ENCODE measurements at places on chromosomes 6 and 20.

DNA sequence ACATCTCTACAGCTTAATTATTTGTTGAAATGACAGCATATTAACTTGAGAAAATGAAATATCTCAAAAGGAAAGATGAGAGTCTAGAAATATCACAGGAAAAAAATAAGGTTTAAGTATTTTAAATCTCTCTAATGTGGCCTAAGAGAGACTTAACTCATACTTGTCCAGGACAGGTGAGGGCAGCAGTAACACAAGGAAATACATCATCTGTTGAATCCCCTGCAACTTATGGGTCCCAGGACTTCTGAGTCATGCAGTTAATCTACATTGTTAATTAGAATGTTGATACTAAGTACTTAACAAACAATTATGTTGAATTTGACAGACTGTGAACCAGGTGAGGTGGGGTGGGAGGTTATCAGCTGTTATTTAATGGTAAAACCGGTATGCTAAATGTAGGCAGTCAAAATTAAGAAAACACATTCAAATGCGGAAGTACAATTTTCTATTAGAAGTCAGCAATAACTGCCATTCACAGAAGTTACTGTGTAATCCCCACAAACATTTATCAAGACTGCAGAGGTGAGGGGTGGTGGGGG lies 87.9 kb downstream of the CEP57L1 start:
- DNase-seq: no peak

GRCh38 chr6:111604259-111605099 lies 1.2 kb downstream of the TRAF3IP2 start:
- no peak for DNase-seq

DNA sequence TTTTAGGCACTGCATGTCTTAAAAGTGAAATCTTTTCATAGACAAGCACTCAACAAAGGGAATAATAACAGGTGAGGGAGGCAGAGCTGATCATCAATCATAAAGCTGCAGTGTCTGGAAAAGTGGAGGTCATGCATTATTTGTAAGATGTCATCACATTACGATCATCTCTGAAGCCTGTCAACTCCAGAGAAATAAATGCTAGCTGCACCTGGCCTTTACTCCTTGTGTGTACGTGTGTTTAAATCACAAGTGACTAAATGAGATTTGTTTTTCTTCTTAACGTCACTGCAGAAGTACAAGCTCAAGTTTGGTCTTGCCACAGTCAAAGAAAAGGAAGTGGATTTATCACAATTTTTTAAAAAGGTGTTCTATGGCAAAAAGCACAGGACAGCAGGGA lies 275.5 kb upstream of the SGK1 start:
- no peak for DNase-seq

- DNase-seq: no peak
These were observed 84.7 kb upstream of the GJE1 start for GRCh38 chr6:142047934-142048592.

- DNase-seq: no peak
These were observed 88.6 kb downstream of the PPP1R14C start for GRCh38 chr6:150231525-150231850.

DNA sequence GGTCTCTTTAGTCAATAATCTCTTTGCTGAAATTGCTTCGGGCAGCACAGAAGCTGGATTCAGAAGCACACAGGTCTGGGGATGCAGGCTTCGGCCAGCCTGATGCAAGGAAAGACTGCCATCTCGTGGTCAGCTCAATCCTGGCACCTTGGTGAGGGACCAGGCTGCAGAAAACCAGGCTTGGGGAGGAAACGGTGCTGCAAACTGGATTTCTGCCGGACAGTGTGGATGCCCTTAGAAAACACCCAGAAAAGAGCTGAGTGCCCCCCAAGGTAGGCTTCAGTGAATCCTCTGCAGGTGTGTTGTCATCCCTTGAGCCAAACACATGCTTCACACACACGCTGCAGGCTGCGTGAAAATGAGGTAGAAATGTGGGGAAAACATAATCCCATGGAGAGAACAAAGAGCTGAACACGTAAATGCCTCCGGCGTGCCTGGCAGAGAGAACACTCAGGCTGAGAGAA lies 89.8 kb upstream of the PAX1 start:
- DNase-seq: peak; percentile 29

DNA sequence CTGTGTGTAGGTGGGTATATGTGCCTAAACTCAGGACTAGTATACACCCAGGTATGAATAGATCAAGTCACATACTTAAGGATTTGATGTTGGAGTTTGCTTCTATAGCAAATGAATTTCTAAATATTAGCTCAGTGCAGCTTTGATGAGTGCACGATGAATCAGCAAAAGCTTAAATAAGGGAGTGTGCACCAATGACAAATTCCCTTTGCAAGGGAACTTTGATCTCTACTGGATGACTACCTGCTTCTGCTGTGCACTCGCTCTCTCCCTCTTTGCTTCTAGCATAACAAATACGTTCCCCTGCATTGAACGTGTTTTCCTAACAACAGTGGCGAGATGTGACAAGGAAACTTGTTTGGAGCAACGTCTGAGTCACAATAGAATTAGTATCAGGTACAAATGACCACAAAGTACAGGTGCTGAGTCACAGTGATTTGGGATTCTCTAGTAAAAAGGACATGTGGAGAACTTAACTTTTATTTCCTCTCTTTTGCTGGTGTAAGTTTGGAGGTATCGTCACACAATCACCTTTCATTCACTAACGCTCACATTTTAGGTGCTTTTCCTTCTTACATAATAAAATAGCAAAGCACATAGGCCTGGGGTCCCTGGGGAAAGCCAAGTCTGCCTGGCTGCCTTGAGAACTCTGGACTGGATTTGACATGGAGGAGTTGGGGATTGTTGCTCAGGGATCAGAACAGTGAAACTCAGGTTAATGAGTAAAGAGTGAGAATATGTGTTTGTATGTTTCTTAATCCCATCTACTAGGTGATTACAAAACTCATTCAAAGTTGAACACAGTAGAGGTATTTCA lies 49.7 kb downstream of the KLHL31 start:
- no peak for DNase-seq

DNA sequence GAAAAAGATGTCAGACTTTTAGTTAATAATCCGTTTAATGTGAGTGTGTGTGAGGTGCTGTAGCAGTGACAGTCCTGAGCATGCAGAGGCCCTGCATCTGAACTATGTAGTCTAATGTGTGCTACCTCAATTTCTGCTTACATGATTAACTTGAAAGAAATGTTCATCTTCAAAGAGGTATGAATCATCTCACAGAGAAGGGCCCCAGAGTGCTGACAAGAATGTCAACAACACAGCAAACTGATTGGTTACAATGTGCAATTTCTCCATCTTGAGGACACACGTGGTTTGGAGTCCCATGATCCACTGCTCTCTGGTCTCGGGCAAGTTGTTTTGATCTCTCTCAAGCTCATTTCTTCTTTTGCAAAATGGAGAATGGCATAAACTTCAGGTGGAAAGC lies 61.7 kb upstream of the EMILIN3 start:
- DNase-seq: peak; percentile 6

DNA sequence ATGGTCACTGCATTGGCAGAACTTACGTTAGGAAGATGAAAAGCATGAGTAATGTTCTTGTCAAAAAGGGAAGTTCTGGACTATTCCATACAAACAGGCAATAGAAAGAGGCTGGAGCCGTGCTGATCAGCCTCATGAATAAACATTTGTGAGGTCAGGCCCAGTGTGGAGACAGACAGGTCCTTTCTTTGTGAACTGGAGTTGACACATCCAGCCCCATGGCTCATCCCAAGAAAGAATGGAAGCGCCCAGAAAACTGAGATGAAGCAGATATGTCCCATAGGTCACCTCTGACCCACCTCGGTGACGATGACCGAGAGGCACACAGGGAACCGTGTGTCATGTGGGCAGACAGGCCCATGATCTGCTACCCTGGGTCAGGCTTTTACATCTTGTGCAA lies 276.0 kb upstream of the SGK1 start:
- DNase-seq: no peak

DNA sequence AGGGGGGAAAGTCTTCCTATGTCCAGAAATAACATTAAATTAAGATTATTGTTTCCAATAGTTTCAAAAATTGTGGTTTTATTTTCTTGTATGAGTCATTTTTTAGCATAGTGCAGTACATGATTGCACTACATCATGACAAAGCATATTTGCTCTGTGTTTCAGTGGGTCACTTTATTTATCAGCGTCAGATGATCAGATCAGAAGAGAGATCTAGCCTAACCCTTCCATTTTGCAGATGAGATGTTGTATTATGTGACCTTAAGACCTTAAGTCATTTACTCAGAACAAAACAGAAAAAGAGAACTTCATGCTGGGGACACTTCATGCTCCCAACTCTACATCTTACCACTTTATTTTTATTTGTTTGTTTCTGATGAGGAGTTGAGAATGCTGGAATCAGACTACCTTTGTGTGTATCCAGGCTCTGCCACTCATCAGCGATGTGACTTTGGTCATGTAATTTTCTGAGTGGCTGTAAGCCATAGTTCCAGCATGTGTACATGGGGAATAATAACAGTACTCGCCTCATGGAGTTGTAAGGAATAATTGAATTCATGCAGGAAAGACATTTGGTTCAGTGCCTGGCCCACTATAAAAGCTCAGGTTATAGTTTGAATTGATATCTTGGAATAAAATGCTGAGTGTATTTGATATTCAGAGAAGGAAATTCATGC lies 13.5 kb downstream of the EYA4 start:
- no peak for DNase-seq

- no peak for DNase-seq
These were observed 199.5 kb downstream of the ADGRB3 start for GRCh38 chr6:68834551-68834950.

DNA sequence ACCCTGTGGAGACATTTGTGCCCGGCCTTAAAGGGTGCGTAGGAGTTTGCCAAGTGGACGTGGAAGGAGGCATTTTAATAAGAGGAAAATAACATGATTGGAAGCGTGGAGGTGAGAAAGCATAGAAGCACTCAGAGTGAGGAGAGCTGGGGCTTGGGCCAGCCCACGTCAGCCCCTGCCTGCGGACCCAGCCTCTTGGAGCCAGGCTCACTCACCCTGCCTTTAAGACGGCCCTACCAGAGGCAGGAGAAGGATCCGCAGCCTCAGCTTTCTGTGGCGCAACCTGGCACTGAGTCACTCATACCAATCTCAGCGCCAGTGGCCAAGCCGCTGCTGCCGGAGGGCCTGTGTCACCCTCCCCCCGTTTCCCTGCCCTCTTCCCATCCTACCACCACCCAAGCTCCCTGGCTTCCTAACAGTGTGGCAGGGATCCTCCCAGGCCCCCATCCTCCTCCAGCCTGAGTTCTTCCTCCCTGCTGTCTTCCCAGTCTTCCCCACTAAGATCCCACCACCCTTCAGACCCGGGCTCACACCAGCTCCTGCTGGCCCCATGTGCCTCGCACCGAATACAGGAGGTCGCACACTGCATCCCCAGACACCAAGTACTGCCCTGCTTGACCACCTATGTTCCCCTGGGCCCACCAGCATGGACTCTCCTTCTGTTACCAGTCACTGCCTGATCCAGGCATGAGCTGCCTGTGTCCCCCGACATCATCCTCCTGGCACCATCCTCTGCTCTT lies 285.2 kb downstream of the UST start:
- no peak for DNase-seq

- DNase-seq: no peak
These were observed 33.2 kb downstream of the HLA-A start for GRCh38 chr6:29975561-29975907.

DNA sequence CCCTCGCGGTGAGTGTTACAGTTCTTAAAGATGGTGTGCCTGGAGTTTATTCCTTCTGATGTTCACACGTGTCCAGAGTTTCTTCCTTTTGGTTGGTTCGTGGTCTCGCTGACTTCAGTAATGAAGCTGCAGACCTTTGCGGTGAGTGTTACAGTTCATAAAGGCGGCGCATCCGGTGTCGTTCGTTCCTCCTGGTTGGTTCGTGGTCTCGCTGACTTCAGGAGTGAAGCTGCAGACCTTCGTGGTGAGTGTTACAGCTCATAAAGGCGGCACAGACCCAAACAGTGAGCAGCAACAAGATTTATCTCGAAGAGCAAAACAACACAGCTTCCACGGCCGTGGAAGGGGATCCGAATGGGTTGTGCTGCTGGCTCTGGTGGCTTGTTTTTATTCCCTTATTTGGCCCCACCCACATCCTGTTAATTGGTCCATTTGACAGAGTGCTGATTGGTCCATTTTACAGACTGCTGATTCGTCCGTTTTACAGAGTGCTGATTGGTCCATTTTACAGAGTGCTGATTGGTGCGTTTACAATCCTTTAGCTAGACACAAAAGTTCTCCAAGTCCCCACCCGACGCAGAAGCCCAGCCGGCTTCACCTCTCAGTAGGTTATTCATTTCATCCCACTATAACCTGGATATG lies 48.2 kb upstream of the ARG1 start:
- no peak for DNase-seq

- no peak for DNase-seq
These were observed 37.6 kb upstream of the CD83 start for GRCh38 chr6:14079971-14080370.

DNA sequence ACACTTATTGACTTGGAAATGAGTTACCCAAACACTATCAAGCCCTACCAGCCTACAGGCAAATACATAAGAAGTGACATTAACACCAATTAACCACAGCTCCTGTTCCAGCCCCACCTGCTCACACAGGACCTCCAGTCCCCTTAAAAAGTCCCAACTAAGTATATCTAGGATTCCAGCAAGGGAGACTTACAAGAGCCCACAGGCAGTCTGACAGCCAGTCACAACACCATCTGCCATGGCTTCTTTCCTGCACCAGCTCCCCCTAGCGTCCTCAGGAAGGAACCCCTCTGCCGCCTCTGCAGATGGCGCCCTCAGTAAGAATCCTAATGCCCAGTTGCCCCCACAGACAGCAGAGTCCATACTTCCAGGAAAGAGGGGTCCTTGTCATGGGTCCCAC lies 122.1 kb downstream of the HIVEP2 start:
- no peak for DNase-seq

DNA sequence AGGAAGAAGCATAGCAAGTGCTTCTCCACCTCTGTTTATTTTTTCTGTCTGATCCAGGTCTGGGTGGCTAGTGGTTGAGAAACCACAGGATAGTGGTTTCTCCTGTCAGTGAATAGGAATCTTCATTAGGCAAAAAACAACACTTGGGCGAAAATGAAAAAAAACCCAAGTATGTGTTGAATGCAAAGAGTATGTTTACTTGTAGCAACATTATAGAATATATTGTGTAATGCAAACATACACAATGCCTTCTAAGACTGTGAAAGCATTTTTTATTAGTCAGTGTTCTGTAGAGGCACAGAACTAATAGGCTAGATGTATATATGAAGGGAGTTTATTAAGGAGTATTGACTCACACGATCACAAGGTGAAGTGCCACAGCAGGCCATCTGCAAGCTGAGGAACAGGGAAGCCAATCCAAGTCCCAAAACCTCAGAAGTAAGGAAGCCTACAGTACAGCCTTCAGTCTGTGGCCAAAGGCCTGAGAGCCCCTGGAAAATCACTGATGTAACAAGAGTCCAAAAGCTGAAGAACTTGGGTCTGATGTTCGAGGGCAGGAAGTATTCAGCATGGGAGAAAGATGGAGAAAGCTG lies 111.1 kb downstream of the UST start:
- DNase-seq: no peak

- DNase-seq: no peak
These were observed 98.9 kb downstream of the ZNF217 start for GRCh38 chr20:53494753-53495152.

- DNase-seq: no peak
These were observed 26.1 kb downstream of the NCOA5 start for GRCh38 chr20:46063652-46064054.

Data from stimulated activated CD4-positive, alpha-beta T cell treated with anti-CD3 and anti-CD28 coated beads, Interleukin-12 subunit alpha, Interleukin-12 subunit beta, amount 100 ng/mL, for 24 hours (primary cell).